Right lobe of liver (tissue), 6 donors: ENCODE measurements at places on chromosomes 3 and 15. TPM values are rescaled to one million over a fixed set of nuclear protein-coding genes. Genes with fewer than 3 reads are reported as not detected.

GRCh38 chr3:171815973-171816595, 5.8 kb upstream of the PLD1 start:
- no peak overlapping the region for H3K27ac ChIP-seq
- no peaks in the 10 kb centered on the region for H3K4me1 ChIP-seq
- DNase-seq: no peak
- H3K27me3 ChIP-seq: no peaks in the 10 kb centered on the region
- H3K36me3 ChIP-seq: no peaks in the 10 kb centered on the region

Gene PIK3CA
- total RNA-seq: 12.5 TPM

Gene CKMT1A
- 1.3 TPM for total RNA-seq

- no peaks in the 10 kb centered on the region for H3K27me3 ChIP-seq
- no peak overlapping the region for H3K4me3 ChIP-seq
- H3K4me1 ChIP-seq: no peaks in the 10 kb centered on the region
- no peak overlapping the region for H3K27ac ChIP-seq
These were observed 29.0 kb downstream of the CCDC80 start for GRCh38 chr3:112611752-112612515.

Gene DISP2
- total RNA-seq: 0.71 TPM

- H3K4me3 ChIP-seq: peak overlapping the region; percentile 82
- no peak for DNase-seq
- no peaks in the 10 kb centered on the region for H3K27me3 ChIP-seq
- H3K4me1 ChIP-seq: no peaks in the 10 kb centered on the region
- no peaks in the 10 kb centered on the region for H3K36me3 ChIP-seq
These were observed 949 bp upstream of the RFC4 start for GRCh38 chr3:186807231-186807630.

DNA sequence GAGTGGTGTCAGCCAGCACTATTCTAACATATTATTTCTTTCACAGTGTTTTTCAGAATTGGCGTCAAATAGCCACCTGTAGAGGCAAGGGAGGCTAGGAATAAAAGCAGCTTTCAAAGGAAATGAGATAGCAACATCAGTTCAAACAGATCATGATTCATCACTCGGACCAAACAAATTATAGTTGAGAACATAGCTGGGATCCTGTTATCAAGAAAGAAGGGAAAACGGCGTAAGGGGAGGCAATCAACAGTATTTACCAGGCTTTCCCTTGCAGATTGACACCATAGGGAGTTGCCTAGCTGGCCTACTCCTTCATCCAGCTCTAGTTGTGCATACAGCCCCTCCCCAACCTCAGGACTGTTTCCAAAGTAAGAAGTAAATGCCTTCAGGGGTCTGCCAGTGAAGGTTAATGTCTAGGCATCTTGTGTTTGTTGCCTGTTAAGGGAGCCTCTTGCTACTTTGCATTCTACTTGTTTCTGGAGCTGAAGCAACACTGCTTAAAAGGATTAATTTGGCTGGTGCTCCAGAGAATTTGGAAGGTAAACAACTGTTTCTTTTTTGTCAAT, 286.5 kb downstream of the NSUN3 start:
- H3K4me3 ChIP-seq: no peak overlapping the region
- H3K27ac ChIP-seq: no peak overlapping the region
- no peak for DNase-seq
- H3K27me3 ChIP-seq: no peaks in the 10 kb centered on the region

DNA sequence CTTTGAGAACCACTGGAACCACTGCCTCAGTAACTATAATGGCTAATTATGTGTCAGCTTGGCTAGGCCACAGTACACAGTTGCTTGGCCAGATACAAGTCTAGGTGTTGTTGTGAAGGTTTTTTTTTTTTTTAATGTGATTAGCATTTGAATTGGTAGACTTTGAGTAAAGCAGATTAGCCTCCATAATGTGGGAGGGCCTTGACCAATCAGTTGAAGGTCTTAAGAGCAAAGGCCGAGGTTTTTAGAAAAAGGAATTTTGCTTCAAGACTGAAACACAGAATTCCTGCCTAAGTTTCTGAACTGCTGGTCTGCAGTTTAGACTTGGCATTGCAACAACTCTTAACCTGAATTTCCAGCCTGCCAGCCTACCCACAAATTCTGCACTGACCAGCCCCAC, 451.6 kb upstream of the AZI2 start:
- DNase-seq: no peak
- H3K27me3 ChIP-seq: no peaks in the 10 kb centered on the region
- H3K4me3 ChIP-seq: no peak overlapping the region
- H3K36me3 ChIP-seq: no peaks in the 10 kb centered on the region

- DNase-seq: no peak
- no peak overlapping the region for H3K4me3 ChIP-seq
- H3K27ac ChIP-seq: no peak overlapping the region
- no peaks in the 10 kb centered on the region for H3K36me3 ChIP-seq
These were observed 52.5 kb upstream of the AMOTL2 start for GRCh38 chr3:134426660-134427181.

DNA sequence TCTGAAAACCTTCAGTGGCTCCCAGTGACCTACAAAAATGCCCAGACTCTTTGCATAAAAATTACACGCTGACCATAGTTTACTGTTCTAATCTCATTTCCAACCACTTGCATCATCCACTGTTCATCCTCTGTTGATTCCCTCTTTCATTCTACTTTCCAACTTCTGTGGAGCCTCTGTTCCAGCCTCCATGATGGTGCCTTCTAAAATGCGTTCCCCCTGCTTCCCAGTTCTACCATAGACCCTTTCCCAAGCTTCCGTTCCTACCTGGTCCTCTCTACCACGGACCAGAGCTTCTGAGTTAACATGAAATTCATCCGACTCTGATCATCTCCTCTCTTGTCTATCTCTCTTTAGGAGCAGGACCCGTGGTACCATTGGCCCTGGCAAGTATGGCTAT, 127.0 kb downstream of the THSD4 start:
- no peak for DNase-seq
- no peak overlapping the region for H3K27ac ChIP-seq
- H3K4me1 ChIP-seq: peaks cover 8% of the 10 kb centered on the region
- H3K27me3 ChIP-seq: no peaks in the 10 kb centered on the region

GRCh38 chr15:43552986-43553385, 35.6 kb downstream of the MAP1A start:
- DNase-seq: no peak
- H3K27ac ChIP-seq: no peak overlapping the region
- H3K27me3 ChIP-seq: no peaks in the 10 kb centered on the region
- no peaks in the 10 kb centered on the region for H3K4me1 ChIP-seq

Gene LRTM1
- not detected for total RNA-seq

DNA sequence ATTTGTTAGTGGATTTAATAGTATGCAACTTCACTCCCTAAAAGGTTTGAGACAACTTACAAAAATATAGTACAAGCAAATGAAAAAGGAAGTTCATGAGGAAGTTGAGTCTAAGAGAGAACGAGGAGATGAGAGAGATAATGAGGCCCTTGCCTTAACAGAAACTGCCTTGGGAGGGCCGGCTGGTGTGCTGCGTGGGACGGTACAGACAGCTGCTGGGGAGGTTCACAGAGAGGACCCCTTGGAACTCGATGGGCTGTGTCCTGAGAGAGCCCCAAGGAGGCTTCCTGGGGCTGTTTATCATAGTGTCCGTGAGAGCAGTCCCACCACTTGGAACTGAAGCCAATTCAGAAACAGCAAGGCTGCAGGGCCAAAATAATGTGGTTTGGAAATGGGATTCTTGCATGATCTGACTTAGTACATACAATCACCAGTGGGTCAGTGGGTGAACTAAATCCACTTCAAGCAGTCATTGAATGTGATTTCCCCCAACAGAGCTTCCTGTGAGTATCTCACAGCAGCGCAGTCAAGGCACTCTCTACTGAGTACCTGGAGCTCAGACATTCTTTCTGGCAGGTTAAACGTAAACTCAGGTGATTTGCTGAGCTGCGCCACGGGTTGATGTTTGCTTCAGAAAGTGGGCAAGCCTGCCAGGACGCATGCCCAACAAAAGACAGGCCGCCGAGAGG, 90.8 kb downstream of the CRTC3 start:
- DNase-seq: no peak
- no peak overlapping the region for H3K4me3 ChIP-seq
- no peak overlapping the region for H3K27ac ChIP-seq

- H3K4me1 ChIP-seq: no peaks in the 10 kb centered on the region
- no peaks in the 10 kb centered on the region for H3K27me3 ChIP-seq
- no peak overlapping the region for H3K4me3 ChIP-seq
- H3K27ac ChIP-seq: no peak overlapping the region
These were observed 218.9 kb downstream of the PLOD2 start for GRCh38 chr3:145942052-145942451.

DNA sequence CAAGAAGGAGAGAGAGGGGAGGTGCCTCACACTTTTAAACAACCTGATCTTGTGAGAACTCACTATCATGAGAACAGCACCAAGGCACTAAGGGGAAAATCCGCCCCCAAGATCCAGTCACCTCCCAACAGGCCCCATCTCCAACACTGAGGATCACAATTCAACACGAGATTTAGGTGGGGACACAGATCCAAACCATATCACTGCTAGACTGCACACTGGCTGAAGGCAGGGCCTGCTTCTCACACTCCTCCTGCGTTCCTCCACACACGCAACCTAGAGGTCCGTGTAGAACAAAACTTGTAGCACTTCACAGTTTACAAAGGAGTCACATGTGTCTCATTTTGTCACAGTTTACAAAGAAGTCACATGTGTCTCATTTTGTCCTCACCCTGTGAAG, 97.8 kb downstream of the DAPK2 start:
- no peaks in the 10 kb centered on the region for H3K4me1 ChIP-seq
- no peak overlapping the region for H3K27ac ChIP-seq
- no peak for DNase-seq
- no peaks in the 10 kb centered on the region for H3K36me3 ChIP-seq
- no peak overlapping the region for H3K4me3 ChIP-seq
- no peaks in the 10 kb centered on the region for H3K27me3 ChIP-seq

GRCh38 chr3:43769885-43770425, 79.2 kb downstream of the ABHD5 start:
- no peaks in the 10 kb centered on the region for H3K36me3 ChIP-seq
- H3K4me1 ChIP-seq: no peaks in the 10 kb centered on the region
- H3K27ac ChIP-seq: peak overlapping the region; percentile 69
- no peak for DNase-seq

- no peak overlapping the region for H3K4me3 ChIP-seq
- H3K36me3 ChIP-seq: no peaks in the 10 kb centered on the region
- no peak overlapping the region for H3K27ac ChIP-seq
These were observed 96.0 kb downstream of the SPATA16 start for GRCh38 chr3:173044998-173045397.

DNA sequence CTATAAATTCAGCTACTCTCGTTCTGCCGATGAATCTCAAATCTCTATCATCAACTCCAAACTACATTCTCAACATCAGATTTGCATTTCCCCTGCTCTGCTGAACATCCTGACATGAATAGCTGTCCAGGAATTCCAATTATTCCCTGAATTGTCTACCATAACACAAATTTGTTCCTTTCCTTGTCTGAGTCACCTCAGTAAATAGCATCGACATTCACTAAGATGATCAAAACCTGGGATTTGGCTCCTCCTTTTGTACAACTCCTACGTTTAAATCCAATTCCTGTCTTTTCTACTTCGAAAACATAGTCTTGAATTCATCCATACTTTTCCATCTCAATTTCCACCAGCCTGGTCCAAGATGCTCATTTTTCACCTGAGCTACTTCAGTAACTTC, 107.0 kb downstream of the GREM1 start:
- H3K4me3 ChIP-seq: no peak overlapping the region
- no peaks in the 10 kb centered on the region for H3K4me1 ChIP-seq
- no peaks in the 10 kb centered on the region for H3K36me3 ChIP-seq
- H3K27ac ChIP-seq: no peak overlapping the region
- DNase-seq: no peak

- no peaks in the 10 kb centered on the region for H3K27me3 ChIP-seq
- no peaks in the 10 kb centered on the region for H3K36me3 ChIP-seq
- no peak for DNase-seq
- H3K27ac ChIP-seq: peak overlapping the region; percentile 58
These were observed 132.6 kb upstream of the NR2E3 start for GRCh38 chr15:71677766-71678165.

GRCh38 chr3:70072180-70072579, 72.6 kb downstream of the SAMMSON start:
- no peaks in the 10 kb centered on the region for H3K4me1 ChIP-seq
- no peaks in the 10 kb centered on the region for H3K36me3 ChIP-seq
- H3K4me3 ChIP-seq: peak overlapping the region; percentile 49
- DNase-seq: no peak

GRCh38 chr15:76871930-76872329, 33.2 kb downstream of the SCAPER start:
- peaks cover 9% of the 10 kb centered on the region for H3K36me3 ChIP-seq
- no peak for DNase-seq
- no peaks in the 10 kb centered on the region for H3K4me1 ChIP-seq
- H3K27ac ChIP-seq: no peak overlapping the region
- H3K27me3 ChIP-seq: no peaks in the 10 kb centered on the region
- H3K4me3 ChIP-seq: no peak overlapping the region

Gene TGM4
- not detected for total RNA-seq

DNA sequence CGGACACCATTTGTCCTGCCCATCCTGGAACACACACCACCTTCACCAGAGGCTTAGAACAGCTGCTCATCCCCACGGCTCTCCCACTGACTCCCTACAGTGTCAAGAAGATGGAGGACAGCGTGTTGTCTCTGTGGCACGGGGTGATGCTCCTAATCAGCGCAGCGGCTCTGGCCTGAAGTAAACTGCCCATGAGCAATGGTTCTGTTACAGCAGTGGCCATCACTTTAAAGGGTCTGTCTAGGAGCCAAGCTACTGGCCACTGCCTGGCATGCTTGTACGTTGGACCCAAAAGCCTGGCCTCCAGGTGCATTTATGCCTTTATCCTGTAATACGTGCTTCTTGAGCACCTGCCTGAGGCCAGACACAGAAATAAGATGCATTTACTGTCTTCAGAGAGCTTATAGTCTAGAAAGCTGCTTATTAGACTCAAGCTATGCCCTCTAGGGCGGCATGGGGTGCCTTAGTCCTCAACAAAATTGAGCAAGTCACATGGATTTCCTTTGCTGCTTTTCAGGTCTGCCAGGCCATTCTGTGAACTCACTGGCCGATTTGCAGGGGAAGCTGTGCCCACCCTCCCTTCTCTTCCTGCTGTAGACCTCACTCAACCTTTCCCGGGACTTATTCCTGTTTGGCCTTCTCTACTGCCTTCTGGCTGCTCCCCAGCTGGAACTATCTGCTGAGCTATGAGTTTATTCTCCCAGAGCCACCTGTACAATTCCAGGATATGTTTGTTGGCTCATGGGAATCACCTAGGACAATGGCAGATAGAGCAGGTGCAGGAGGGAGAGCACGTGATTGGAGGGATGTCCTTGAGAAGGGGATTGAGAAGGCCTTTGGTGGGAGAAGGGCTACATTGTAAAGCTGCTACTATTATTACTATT, 51.9 kb downstream of the STARD5 start:
- no peaks in the 10 kb centered on the region for H3K27me3 ChIP-seq
- DNase-seq: no peak

GRCh38 chr15:81427176-81427575, 53.2 kb upstream of the TMC3 start:
- no peaks in the 10 kb centered on the region for H3K27me3 ChIP-seq
- no peaks in the 10 kb centered on the region for H3K4me1 ChIP-seq
- H3K27ac ChIP-seq: no peak overlapping the region
- H3K36me3 ChIP-seq: no peaks in the 10 kb centered on the region
- DNase-seq: no peak
- H3K4me3 ChIP-seq: no peak overlapping the region

Gene KBTBD12
- total RNA-seq: 0.22 TPM
